ENCODE measurements at places on chromosomes 7 and 10. TPM values are rescaled to one million over a fixed set of nuclear protein-coding genes. Genes with fewer than 3 reads are reported as not detected.

- DNase-seq = no peak
These were observed 152.1 kb downstream of the NOC3L start for GRCh38 chr10:94210440-94211168.

- peak; percentile 67 for DNase-seq
These were observed 679 bp downstream of the ARF5 start for GRCh38 chr7:127588697-127589482.

Gene PRRT4
- 1.7 TPM for total RNA-seq

DNA sequence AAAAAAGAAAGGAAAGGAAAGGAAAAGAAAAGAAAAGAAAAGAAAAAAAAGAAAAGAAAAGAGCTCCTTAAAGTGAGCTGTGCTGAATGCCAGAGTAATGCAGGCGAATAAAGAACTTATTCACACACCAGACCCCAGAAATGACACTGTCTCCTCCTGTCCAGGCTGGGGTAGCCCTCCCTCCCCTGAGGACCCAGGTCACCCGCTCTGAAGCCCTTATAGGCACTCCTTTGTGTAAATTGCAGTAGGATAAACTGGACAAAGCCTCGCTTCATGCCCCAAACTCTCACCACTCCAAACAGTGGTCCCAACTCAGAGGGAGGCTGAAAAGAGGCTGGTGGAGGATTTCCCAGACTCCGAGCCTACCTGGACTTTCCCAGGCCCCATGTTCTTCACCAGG is 46.3 kb downstream of the PKD1L1 start:
- no peak for DNase-seq

Gene CPXM2
- total RNA-seq = 16.4 TPM

Gene ZNF425
- total RNA-seq = 4.8 TPM

GRCh38 chr10:17077346-17077781 is 52.2 kb downstream of the CUBN start:
- no peak for DNase-seq

GRCh38 chr7:153065051-153065450 is 305.5 kb downstream of the ACTR3B start:
- DNase-seq = no peak

Gene HMX2
- not detected for total RNA-seq

- no peak for DNase-seq
These were observed 52.0 kb upstream of the NMT2 start for GRCh38 chr10:15220445-15220844.

- no peak for DNase-seq
These were observed 14.8 kb downstream of the OGDH start for GRCh38 chr7:44621034-44621749.

Gene VWC2
- total RNA-seq = 1.9 TPM

DNA sequence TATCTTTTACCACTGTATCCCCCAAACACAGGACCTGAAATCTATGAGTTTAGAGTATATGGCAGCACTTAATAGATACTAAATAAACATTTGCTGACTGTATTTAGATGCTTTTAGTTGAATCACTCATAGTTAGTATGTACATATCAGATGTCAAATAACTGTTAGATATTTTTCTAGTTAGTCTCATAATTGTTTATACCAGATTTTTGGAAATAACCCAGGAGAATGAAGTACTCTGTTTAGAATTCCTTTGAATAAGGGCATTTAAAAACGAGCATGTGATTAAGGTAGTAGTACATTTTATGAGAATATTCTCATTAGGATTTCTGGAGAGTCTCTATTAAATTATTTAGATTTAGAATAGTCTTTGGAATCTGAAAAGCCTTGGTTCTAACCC is 22.3 kb upstream of the ZEB1 start:
- no peak for DNase-seq

- no peak for DNase-seq
These were observed 112.7 kb downstream of the ICA1 start for GRCh38 chr7:8149222-8149621.

GRCh38 chr10:98031440-98031839 is 1.0 kb upstream of the CRTAC1 start:
- no peak for DNase-seq

DNA sequence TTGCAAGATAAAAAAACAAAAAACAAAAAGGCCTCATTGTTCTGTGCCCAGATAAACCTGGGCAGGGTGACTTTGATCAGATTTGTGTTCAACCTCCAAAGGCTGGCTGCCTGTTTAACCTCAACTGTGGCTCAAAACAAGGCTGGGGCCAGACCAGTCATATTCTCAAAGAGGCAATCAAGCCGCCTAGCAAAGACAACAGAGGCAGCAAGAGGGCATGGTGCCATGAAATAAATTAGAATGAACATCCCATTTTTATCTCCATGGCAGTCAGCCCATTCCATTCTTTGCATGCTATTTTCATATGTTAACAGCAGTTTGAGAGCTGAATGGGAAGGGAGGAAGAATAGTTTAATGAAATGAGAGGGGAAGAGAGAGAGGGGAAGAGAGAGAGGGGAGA is 1150.3 kb downstream of the TYW1 start:
- no peak for DNase-seq
